ENCODE measurements at places on chromosomes 16 and 17.

GRCh38 chr16:69554495-69554894 is 11.3 kb upstream of the NFAT5 start:
- DNase-seq, result no peak

GRCh38 chr16:75306099-75306762 is 54.8 kb upstream of the BCAR1 start:
- DNase-seq, result no peak

- no peak for DNase-seq
These were observed 147.8 kb downstream of the PRKCA start for GRCh38 chr17:66450008-66450851.

- no peak for DNase-seq
These were observed 44.0 kb upstream of the ABCC11 start for GRCh38 chr16:48291303-48291702.

DNA sequence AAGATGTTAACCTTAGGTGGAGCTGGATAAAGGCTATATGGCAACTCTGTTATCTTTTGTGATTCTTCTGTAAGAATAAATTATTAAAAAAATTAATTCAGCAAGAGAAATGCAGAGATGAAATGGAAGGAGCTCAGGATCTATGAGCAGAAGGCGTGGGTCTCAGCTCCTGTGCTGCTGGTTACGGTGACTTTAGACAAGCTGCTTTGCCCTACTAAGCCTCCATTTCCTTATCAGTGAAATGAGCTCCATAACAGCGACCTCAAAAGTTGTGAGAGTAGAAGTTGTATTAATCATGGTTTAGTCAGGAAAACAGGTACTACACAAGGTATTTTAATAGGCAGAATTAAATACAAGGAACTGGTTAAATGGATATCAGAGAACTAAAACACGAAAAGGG is 48.2 kb upstream of the FOXJ1 start:
- no peak for DNase-seq

DNA sequence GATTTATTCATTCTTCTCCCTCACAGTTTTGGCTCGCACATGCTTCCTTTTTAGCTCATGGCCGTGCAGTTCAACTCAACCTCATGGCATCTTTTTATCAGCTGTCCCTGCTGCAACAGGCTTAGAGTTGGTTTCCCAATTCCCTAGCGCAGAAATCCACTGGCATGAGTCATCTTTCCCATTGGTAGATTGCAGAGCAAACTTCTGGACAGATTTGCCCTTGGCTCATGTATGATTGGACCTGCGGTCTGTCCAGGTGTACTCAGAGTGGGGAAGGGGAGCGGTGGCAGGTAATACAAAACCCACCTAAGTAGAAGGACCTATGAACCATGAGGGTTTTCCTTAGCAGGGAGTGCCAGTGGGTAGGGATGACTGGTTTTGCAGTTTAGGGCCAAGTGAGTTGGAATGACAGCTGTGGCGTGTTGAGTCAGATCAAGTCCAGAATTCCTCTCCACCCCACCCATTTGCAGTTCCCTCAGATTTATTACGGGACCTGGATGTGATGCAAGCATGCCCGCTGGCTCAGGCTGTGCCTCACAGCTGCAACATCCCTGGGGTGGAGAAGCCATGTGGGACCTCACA is 584.7 kb downstream of the WWOX start:
- no peak for DNase-seq

GRCh38 chr16:58187092-58187491 is 10.8 kb downstream of the CSNK2A2 start:
- DNase-seq, result no peak

DNA sequence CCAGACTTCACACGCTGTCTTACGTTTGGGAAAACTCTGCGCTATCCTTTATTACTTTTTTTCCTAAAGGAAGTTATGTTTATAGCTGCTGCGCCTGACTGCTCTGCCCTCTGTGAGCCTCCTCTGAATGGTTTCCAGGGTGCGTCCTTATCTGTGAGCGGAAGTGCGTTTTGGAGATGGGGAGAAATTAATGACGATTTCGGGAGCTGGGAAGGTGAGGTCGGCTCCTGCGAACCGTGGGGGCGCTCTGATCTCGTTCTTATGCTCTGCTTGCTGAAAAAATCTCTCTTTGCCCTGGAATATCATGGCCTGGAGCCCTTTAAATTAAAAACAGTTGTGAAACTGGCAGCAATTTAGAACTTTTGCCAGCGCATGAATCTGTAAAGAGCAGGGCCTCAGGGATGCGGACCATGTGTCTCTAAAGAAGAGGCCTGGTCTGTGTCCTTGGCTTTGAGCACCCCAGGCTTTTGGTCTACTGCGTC is 135.7 kb upstream of the ZFHX3 start:
- DNase-seq, result no peak

- DNase-seq, result no peak
These were observed 21.2 kb downstream of the ZNF469 start for GRCh38 chr16:88403794-88404581.

- DNase-seq, result no peak
These were observed 42.7 kb upstream of the METRNL start for GRCh38 chr17:83036666-83037065.

- DNase-seq, result no peak
These were observed 92.0 kb downstream of the PRKCB start for GRCh38 chr16:23927796-23928195.

- no peak for DNase-seq
These were observed 25.5 kb upstream of the AXIN2 start for GRCh38 chr17:65586899-65587298.

DNA sequence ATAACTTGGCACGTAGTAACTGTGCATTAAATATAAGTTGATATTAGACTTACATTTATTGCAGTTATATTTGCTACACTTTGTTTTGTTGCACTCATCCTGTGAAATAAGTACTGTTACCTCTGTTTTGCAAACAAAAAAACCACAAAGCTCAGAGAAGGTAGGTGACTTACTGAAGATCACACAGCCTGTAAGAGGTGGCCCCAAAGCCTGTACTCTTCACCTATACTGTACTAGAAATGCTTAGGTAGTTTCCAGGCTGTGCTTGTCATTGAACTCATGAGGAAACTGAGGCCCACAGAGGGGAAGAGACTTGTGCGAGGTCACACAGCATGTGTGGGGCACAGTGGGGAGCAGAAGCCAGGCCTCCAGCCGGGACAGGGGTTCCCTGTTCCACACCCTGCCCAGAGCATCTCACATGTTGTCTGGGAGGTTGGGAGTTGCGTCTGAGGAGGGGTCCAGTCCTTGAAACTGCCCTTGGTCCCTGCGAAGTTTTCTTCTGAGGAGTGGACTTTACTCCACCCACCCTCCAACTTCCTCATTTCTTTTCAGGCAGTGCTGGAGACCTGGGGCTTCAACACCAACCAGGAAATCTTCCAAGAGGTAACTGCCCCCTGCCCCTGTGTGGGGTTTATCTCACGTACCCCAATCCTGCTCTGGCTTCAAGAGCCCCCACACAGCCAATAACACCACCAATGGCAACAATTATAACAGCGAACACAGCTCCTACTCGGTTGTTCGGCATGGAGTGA is 13.0 kb downstream of the CETP start:
- DNase-seq, result no peak

GRCh38 chr17:4785311-4786105 is 656 bp downstream of the VMO1 start:
- no peak for DNase-seq

- no peak for DNase-seq
These were observed 19.5 kb downstream of the GP2 start for GRCh38 chr16:20307791-20308190.

- no peak for DNase-seq
These were observed 8.2 kb upstream of the PYY start for GRCh38 chr17:43961954-43962353.

DNA sequence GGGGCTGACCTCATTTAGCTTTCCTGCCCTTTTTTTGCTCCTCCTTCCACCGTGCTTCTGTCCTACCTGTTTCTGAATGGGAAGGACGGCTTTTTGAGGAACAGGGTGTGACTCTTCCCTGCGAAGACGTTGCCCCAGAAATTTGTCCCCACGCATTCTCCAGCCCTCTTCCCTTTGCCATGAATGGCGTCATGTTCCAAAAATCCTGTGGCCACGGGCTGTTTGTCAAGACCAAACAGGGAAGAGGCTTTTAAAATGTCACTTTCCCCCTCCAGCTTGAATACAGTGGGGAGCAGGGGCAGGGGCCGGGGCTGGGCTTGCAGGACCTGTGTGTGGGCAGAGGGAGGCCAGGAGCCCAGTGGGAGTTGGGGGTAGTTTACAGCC is 13.9 kb downstream of the MPRIP start:
- DNase-seq, result no peak

- DNase-seq, result no peak
These were observed 35.8 kb downstream of the MPRIP start for GRCh38 chr17:17077861-17078732.

DNA sequence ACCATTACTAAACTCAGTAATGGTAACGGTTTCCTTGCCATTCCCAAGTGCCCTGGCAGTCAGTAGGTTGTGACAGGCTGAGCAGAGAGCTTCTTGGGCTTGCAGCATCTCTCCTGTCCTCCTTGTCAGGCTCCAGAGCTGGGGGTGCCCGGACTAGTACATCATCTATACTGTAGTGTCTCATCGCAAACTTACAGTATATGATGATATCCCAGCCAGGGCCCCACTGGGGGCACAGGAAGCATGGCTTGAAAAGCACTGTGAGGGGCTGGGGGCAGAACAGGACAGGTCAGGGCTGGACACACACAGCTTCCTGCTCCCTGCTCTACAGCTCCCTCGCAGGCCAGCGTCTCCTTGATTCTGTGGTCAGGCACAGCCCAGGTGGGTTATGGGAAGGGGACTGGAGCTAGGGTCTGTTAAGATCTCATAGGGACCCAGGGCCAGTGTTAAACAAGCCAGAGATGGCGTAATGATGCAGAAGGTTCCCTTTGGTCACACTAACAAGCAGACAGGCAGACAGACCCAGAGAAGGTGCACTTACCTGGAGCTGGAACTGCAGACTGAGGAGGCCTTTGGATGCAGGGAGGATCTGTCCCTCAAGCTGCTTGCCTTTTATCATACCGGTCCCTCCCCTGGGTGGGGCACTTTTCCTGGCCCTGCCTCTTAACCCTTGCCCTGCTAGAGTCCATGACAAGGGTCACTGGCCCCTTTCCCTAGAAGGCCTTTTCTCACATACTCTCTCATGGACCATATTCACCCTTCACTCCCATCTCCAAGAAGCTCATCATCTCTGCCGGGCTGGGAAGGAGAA is 6.8 kb downstream of the ERAL1 start:
- DNase-seq, result no peak

GRCh38 chr16:66706506-66706880 is 9.9 kb upstream of the CMTM4 start:
- DNase-seq, result no peak

GRCh38 chr17:77438241-77439188 is 297.7 kb downstream of the SEC14L1 start:
- DNase-seq, result no peak

DNA sequence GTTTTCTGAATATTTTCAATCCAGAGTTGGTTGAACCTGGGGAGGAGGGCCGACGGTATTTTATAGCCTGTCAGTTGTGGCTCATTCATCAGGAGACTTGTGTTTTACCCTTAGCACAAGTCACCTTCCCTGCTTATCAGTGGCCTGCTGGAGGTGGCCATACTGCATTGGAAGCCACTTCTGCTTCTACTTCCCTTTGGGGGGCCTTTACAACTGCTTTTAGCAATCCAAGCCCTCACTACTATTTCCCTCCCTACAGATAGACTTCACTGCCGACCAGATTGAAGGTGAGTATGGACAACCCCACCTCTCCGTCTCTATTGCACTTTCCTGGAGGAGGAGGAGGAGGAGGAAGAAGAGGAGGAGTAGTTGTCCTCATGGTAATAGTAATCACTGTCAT is 4.4 kb downstream of the MYL4 start:
- DNase-seq, result no peak

DNA sequence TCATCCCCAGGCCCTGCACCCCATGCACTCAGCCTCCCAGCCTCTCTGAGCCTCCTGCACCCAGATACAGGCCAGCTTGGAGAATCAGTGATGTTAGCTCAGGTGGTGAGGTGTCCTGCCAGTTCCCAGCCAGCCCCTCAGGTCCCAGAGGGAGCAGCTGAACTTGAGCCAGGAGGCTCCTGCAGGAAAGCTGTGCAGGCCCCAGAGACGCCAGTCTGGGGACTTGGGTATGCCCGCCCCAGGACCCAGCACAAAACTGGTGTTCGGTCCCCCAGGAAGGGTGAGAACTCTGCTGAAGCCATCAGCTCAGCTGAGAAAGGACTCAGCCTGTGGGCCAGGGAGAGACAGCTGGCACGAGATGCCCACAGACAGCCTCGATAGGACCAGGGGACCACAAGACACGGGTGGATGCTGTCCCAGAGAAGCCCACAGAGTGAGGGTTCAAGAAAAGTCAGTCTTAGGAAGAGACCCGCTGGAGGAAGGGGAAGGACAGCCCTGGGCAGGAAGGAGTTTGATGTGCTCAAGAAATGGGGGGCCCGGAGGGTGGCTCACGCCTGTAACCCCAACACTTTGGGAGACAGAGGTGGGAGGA is 11.0 kb downstream of the ENDOV start:
- no peak for DNase-seq

DNA sequence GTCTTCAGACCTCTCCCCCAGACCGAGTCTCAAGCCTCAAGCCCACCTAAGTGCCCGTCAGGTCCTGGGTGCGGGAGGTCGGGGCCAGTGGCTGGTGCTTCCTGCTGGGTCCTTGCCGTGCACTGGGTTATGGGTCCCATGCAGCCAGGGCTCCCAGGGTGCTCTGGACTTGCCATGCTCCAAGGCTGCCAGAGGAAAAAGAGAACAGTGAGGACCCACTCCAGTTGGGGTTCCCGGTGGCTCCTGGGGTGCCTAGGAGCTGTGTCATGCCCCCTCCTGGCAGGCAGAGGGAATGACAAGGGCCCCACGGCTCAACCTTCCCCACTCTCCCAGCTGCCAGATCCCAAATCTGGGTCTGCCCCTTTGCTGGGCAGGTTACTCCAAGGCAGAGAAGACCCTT is 3.8 kb downstream of the SNX20 start:
- no peak for DNase-seq

DNA sequence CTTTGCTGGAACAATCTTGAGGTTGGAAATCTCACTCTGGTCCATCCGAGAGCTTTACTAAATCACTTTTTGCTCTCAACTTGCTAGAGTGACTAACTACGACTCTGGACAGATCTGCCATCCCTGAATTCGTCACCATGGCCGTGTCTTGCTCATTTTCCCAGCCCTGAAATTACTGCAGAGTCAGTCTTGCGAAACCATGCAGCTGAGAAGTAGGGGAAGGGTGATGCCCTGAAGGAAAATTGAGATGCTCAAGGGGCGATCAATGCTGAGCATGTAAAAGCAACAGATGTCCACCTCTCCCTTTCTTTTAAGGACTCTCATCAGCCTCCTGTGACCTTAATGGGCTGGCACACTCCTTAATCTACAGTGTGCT is 18.8 kb downstream of the PCTP start:
- no peak for DNase-seq

Data from COR-L47 (cell line).